ENCODE measurements at places on chromosomes 3 and 15.

DNA sequence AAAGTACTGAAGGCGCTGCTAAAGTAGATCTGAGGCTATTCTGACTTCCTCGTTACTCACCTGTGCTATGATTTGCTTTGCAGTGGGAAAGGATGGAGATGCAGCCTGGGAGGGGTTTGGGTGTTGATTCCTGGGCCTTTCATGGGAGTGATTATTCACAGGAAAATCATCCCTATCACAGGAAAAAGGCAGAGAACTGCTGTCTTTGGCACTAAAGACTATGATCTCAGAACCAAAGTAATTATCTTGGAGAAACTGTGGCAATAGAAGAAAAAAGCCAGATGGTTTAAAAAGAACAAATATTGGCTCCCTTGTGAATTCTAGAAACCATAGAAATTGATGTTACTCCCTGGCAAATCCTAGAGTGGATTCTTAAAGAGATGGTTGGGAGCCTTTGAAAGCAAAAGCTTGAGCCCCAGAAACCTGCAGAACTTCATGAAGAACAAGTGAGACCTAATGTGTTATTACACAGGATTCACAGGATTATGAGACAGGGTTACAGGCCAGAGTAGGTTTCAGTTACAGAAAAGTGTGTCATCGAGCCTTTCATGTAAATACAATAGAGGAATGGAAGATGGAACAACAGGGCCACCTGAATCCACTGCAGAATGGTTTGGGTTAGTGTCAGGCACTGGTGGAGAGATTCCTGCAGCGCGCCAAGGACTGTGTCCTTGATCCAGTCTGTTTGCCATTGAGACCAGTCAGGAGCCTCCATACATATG, 85.7 kb downstream of the OXNAD1 start:
- H3K4me3 ChIP-seq, result no peak overlapping the region
- H3K4me1 ChIP-seq, result peaks cover 46% of the 10 kb centered on the region
- peaks cover 18% of the 10 kb centered on the region for H3K36me3 ChIP-seq
- H3K27ac ChIP-seq, result no peak overlapping the region
- DNase-seq, result no peak

DNA sequence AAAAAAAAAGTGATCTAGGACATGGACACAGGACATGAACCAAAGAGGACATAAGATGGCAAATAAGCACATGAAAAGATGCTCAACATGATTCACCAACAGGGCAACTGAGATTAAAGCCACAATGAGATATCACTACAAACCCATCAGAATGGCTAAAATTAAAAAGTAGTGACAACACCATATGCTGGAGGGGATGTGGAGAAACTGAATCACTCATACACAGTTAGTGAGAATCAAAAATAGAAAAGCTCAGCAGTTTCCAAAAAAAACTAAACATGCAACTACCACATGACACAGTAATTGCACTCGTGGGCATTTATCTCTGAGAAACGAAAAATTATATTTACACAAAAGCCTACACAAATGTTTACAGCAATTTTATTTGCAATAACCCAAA, 27.9 kb upstream of the ACKR4 start:
- no peak for DNase-seq
- H3K27ac ChIP-seq, result no peak overlapping the region
- no peaks in the 10 kb centered on the region for H3K27me3 ChIP-seq

- no peaks in the 10 kb centered on the region for H3K27me3 ChIP-seq
- H3K4me1 ChIP-seq, result no peaks in the 10 kb centered on the region
- H3K36me3 ChIP-seq, result no peaks in the 10 kb centered on the region
- no peak overlapping the region for H3K4me3 ChIP-seq
- no peak for DNase-seq
These were observed 195.9 kb downstream of the EPHB1 start for GRCh38 chr3:134991003-134991402.

GRCh38 chr3:182165234-182165633, 453.5 kb downstream of the SOX2 start:
- no peaks in the 10 kb centered on the region for H3K27me3 ChIP-seq
- no peaks in the 10 kb centered on the region for H3K36me3 ChIP-seq
- H3K4me3 ChIP-seq, result no peak overlapping the region
- no peak for DNase-seq
- H3K27ac ChIP-seq, result no peak overlapping the region

- H3K36me3 ChIP-seq, result no peaks in the 10 kb centered on the region
- H3K4me1 ChIP-seq, result no peaks in the 10 kb centered on the region
- H3K4me3 ChIP-seq, result no peak overlapping the region
- H3K27ac ChIP-seq, result no peak overlapping the region
- H3K27me3 ChIP-seq, result peaks cover 87% of the 10 kb centered on the region
These were observed 13.2 kb upstream of the CPEB1 start for GRCh38 chr15:82660378-82660777.

- H3K36me3 ChIP-seq, result peaks cover 4% of the 10 kb centered on the region
- H3K27ac ChIP-seq, result peak overlapping the region; percentile 55
- H3K4me1 ChIP-seq, result peaks cover 14% of the 10 kb centered on the region
- H3K27me3 ChIP-seq, result no peaks in the 10 kb centered on the region
- no peak overlapping the region for H3K4me3 ChIP-seq
- DNase-seq, result no peak
These were observed 61.4 kb upstream of the TRPM1 start for GRCh38 chr15:31162721-31163510.

- no peaks in the 10 kb centered on the region for H3K36me3 ChIP-seq
- peaks cover 20% of the 10 kb centered on the region for H3K27me3 ChIP-seq
- no peak overlapping the region for H3K4me3 ChIP-seq
- DNase-seq, result no peak
- no peaks in the 10 kb centered on the region for H3K4me1 ChIP-seq
- H3K27ac ChIP-seq, result no peak overlapping the region
These were observed 11.1 kb upstream of the P2RY14 start for GRCh38 chr3:151289445-151289844.

GRCh38 chr3:153744889-153745288, 376.3 kb upstream of the ARHGEF26 start:
- no peak overlapping the region for H3K27ac ChIP-seq
- no peaks in the 10 kb centered on the region for H3K4me1 ChIP-seq
- H3K27me3 ChIP-seq, result peaks cover 14% of the 10 kb centered on the region
- no peaks in the 10 kb centered on the region for H3K36me3 ChIP-seq

- DNase-seq, result no peak
- no peaks in the 10 kb centered on the region for H3K36me3 ChIP-seq
- no peak overlapping the region for H3K4me3 ChIP-seq
- no peaks in the 10 kb centered on the region for H3K4me1 ChIP-seq
These were observed 37.0 kb downstream of the PPARG start for GRCh38 chr3:12325586-12326515.

GRCh38 chr3:140914384-140914945, 27.2 kb upstream of the SLC25A36 start:
- H3K4me1 ChIP-seq, result no peaks in the 10 kb centered on the region
- peaks cover 44% of the 10 kb centered on the region for H3K27me3 ChIP-seq
- H3K4me3 ChIP-seq, result no peak overlapping the region
- H3K36me3 ChIP-seq, result peaks cover 2% of the 10 kb centered on the region
- DNase-seq, result no peak

GRCh38 chr3:29583861-29584260, 303.0 kb downstream of the RBMS3 start:
- H3K27ac ChIP-seq, result no peak overlapping the region
- H3K4me1 ChIP-seq, result no peaks in the 10 kb centered on the region
- H3K27me3 ChIP-seq, result no peaks in the 10 kb centered on the region
- H3K36me3 ChIP-seq, result no peaks in the 10 kb centered on the region

DNA sequence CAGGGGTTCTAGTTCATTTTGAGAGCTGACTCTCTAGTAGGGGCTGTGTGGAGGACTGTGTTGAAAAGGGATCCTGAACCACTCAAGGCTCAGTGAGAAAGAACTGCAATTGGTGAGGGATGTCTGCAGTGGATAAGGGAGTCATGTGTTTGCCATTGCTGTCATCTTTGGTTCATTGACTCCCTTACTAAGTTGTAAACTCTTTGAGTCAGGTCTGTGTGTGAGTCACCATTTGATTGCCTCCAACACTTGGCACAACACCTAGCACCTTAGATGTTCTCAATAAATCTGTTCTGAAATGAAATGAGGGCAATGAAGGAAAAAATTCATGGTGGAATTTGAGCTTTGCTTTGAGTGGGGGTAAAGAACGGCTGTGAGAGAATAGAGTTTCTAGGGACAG, 51.7 kb downstream of the PLS1 start:
- no peak for DNase-seq
- no peaks in the 10 kb centered on the region for H3K27me3 ChIP-seq

DNA sequence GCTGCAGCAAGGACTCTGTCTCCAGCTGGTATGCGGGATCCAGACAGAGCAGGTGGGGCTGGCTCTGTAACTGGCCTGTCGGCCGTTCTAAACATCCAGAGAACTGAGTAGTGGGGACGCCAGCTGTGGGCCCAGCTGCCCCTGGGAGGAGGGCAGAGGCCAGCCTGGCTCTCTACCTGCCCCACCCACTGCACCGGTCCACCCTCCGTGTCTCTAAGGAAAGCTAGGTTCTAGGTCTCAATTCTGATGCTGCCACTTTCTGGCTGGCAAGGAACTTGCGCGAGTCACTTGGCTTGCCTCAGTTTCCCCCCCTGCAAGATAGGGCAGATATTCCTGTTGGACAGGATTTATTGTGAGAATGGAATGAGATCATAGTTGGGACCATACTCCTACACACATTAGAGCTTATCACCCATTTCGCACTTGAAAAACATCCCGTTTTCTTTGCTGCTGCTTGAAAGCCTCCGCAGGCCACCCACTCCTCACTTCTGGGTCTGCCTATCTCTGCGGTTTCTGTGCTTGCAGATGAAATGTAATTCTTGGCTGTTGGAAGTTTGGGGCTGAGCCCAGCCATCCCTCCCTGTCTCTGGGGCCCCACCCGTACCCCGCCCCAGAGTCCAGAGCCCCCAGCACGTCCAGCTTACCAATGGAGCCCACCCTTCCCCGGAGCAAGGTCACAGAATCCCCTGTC, 65.8 kb downstream of the IQSEC1 start:
- peak overlapping the region; percentile 31 for H3K4me3 ChIP-seq
- no peak for DNase-seq
- H3K27ac ChIP-seq, result peak overlapping the region; percentile 96
- peaks cover 86% of the 10 kb centered on the region for H3K4me1 ChIP-seq
- H3K27me3 ChIP-seq, result no peaks in the 10 kb centered on the region
- H3K36me3 ChIP-seq, result peaks cover 41% of the 10 kb centered on the region

DNA sequence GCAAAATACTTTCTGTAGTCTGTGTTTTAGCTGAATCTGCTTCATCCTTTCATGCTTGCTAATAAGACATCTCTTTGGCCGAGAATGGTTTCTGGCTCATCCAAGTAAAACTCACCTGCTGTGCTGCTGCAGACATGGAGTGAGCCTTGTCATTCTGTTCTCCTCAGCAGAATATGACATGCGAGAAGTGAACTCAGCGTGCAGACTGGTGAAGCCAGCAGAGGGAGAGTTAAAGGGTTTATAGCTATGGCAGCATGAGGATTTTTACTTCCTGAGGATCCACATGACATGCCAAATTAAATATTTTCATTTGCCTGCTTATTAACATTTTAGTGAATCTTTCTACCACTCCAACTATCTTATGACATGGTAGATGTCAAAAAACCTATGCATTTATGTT, 658.4 kb upstream of the NECTIN3 start:
- no peak overlapping the region for H3K4me3 ChIP-seq
- no peaks in the 10 kb centered on the region for H3K4me1 ChIP-seq
- H3K27ac ChIP-seq, result no peak overlapping the region

GRCh38 chr15:67521783-67522568, 1.0 kb downstream of the C15orf61 start:
- H3K4me3 ChIP-seq, result peak overlapping the region; percentile 91
- peaks cover 12% of the 10 kb centered on the region for H3K36me3 ChIP-seq
- DNase-seq, result no peak
- H3K27ac ChIP-seq, result peak overlapping the region; percentile 93
- H3K27me3 ChIP-seq, result no peaks in the 10 kb centered on the region

GRCh38 chr3:62373714-62374333, 474 bp upstream of the FEZF2 start:
- peaks cover 94% of the 10 kb centered on the region for H3K27me3 ChIP-seq
- no peak overlapping the region for H3K27ac ChIP-seq
- DNase-seq, result no peak
- H3K4me3 ChIP-seq, result no peak overlapping the region
- H3K36me3 ChIP-seq, result no peaks in the 10 kb centered on the region

DNA sequence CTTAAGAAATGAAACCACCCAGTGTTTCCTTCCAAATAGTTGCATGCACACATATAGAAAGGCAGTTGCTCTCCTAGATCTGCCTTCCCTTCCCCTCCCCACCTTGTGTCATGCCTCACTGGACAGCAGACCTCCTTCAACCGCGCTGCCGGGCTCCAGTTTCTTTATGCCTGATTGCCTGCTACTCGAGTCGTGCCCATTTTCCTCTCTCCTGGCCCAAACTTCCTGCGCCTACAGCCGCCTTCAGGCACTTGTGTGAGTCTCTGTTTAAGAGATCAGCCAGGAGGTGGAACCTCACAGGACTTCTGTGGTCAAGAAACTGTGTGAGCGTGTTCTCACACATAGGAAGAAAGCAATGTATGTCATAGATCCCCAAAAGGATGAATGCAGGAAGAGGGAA, 8.8 kb upstream of the FAM107A start:
- no peaks in the 10 kb centered on the region for H3K36me3 ChIP-seq
- DNase-seq, result no peak
- no peak overlapping the region for H3K27ac ChIP-seq
- peaks cover 71% of the 10 kb centered on the region for H3K27me3 ChIP-seq

DNA sequence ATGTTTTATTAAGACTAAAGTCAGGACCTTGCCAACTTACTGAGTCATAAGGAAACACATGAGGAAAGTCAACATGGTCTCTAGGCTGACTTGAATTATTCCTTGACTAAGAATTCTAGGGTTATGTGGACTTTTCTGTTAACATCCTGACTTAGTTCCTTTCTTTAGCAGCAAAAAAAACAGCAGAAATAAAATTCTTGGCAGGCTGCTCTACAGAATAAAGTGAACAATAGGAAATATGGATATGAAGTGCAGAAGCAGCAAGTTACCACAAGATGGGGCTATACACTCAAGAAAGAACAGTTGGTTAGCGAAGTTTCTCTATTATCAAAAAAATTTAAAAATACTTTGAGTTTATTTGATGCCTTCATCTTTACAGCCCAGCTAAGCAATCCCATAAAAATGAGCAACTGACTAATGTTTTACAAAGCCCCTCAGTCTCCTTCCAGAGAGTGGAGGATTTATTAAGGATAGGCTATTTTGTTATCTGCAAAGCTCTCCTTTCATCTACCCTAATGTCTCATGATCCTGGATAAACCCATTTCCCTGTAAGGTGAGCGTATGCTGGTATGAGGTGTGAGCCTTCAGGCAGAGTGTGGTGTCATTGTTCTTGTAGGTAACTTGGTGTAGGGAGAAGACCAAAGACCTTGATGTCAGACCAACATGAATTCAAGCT, 23.1 kb upstream of the MCCC1 start:
- peaks cover 6% of the 10 kb centered on the region for H3K27me3 ChIP-seq
- no peaks in the 10 kb centered on the region for H3K4me1 ChIP-seq
- H3K27ac ChIP-seq, result no peak overlapping the region
- DNase-seq, result peak; percentile 11
- no peak overlapping the region for H3K4me3 ChIP-seq
- H3K36me3 ChIP-seq, result no peaks in the 10 kb centered on the region

- H3K27ac ChIP-seq, result peak overlapping the region; percentile 99
- peaks cover 38% of the 10 kb centered on the region for H3K4me1 ChIP-seq
- H3K27me3 ChIP-seq, result no peaks in the 10 kb centered on the region
- H3K36me3 ChIP-seq, result peaks cover 22% of the 10 kb centered on the region
These were observed 632 bp upstream of the COPS2 start for GRCh38 chr15:49155834-49156627.
